ENCODE measurements at places on chromosomes 12 and 14.

- no peak for DNase-seq
Observed at GRCh38 chr12:4974217-4974616, 64.5 kb downstream of the KCNA1 start.

- DNase-seq, result no peak
Observed at GRCh38 chr12:110917467-110917866, 2.9 kb downstream of the MYL2 start.

DNA sequence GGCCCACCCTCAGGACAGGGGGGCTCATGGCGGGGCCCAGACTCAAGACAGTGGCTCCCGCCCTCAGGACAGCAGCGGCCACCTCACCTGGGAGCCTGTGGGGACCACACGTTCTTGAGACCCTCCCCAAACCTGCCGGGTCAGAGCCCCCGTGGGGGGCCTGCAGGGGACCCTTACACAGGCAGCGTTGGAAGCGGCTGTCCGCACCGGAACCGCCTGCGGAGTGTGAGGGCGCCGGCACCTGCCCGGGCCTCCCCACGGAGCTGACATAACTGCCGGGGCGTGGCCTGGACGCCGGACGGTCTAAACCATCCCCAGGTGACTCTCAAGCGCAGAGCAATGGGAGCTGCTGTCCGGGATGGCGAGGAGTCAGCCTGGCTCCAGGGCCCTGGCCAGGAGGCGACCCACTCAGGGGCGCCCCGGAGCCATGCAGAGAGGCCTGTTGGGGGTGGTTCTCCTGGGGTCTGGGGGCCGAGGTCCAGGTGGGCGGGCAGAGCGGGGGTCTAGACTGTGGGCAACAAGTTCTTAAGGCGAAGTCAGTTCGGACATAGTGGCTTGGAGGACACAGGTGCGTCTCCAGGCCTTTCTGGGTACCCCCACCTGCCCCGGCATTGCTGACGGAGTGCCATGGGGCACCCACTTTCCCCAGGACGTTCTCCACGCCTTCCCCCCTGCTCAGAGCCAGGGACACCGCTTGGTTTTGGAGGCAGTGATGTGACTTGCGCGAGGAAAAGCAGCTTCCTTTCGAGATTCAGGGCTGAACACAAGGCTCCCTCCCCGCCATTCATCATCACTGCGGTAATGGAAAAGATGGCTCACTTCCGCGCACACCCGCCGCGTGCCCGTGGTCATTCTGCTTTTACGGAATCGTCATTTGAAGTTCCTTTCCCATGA, 23.2 kb downstream of the GALNT9 start:
- no peak for DNase-seq

- no peak for DNase-seq
Observed at GRCh38 chr14:28678887-28679286, 87.7 kb upstream of the FOXG1 start.

- no peak for DNase-seq
Observed at GRCh38 chr14:36600431-36600830, 18.0 kb upstream of the NKX2-8 start.

GRCh38 chr12:122862872-122863701, 27.8 kb downstream of the HIP1R start:
- peak; percentile 82 for DNase-seq

- DNase-seq, result no peak
Observed at GRCh38 chr12:109443794-109444193, 33.3 kb downstream of the KCTD10 start.

DNA sequence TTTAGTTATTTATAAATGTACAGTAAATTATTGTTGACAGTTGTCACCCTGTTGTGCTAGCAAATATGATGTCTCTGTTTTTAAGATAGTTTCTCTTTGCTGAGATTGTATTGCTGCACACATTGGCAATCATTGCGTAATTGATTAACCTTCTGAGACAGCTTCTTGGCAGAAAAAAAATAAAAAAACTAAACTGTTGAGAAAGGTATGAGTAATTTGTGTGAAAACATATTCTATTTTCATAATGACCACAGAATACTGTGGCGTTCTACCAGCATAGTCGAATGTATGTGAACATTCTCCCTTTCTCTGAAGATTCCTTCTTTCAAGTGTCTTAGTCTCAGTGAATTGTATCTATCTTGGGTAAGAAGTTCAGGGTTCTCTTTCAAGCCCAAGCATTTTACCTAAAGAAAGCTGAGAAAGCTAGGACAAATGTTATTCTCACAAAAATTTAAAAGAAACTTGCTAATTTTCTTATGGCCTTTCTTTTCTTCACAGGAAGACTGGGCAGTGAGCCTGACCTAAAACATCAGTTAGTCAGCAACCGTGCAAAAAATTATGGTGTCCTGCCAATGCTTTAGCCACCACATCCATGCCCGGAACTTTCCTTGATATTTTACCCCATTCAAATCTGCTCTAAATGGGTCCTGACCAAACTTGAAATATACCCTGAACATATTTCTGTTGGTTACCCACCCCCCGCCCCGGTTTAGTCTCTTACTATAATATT, 69.0 kb upstream of the REP15 start:
- no peak for DNase-seq

DNA sequence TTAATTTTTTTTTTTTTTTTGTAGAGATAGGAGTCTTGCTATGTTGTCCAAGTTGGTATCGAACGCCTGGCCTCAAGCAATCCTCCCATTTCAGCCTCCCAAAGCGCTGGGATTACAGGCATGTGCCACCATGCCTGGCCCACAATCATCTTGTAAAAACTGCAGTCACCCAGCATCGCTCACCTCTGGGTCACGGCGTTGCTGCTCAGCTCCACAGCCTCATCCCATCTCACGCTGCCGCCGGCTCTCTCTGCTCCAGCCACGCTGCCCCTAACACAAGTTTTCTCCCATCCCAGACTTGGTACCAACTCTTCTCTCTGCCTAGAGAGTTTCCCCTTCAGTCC, 69.2 kb downstream of the MAP1LC3B2 start:
- no peak for DNase-seq

DNA sequence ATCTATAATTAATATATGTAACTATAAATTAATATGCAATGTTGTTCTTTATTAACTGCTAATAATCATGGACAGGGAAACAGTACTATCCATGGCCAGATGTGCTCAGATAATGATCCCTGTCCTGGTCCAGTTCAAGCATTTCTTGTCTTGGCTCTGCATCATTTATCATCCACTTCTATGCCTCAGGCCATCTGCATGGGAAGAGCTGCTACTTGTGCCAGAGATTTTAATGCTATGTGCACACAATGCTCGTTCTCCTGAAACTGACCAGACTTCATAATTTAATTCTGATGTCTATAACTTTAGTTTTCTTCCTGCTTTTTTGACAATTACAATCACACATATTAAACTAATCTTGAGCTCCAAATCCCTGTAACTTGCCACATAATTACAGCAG, 11.2 kb upstream of the TMX1 start:
- no peak for DNase-seq

- no peak for DNase-seq
Observed at GRCh38 chr14:99072433-99072832, 199.6 kb downstream of the BCL11B start.

GRCh38 chr12:117038023-117038680, 61.1 kb downstream of the TESC start:
- no peak for DNase-seq

- DNase-seq, result no peak
Observed at GRCh38 chr12:48750215-48750614, 33.7 kb upstream of the CCNT1 start.

- DNase-seq, result no peak
Observed at GRCh38 chr14:87271331-87271730, 721.7 kb downstream of the GALC start.

- DNase-seq, result no peak
Observed at GRCh38 chr12:5051913-5052312, 8.2 kb downstream of the KCNA5 start.

DNA sequence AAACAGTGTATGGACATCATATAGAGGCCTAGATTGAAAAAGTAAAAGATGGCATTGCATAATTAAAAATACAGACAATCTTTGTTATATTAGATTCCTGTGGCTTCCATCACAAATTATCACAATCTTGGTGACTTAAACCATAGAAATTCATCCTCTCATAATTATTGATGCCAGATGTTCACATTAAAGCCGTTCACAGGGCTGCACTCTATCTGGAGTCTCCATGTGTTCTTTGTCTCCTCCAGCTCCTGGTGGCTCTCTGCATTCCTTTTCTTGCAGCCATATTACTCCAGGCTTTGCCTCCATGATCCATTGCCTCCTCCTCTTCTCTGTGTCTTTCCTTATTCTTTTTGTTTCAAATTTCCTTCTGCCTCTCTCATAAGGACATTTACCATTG, 875.7 kb upstream of the USP15 start:
- DNase-seq, result no peak

DNA sequence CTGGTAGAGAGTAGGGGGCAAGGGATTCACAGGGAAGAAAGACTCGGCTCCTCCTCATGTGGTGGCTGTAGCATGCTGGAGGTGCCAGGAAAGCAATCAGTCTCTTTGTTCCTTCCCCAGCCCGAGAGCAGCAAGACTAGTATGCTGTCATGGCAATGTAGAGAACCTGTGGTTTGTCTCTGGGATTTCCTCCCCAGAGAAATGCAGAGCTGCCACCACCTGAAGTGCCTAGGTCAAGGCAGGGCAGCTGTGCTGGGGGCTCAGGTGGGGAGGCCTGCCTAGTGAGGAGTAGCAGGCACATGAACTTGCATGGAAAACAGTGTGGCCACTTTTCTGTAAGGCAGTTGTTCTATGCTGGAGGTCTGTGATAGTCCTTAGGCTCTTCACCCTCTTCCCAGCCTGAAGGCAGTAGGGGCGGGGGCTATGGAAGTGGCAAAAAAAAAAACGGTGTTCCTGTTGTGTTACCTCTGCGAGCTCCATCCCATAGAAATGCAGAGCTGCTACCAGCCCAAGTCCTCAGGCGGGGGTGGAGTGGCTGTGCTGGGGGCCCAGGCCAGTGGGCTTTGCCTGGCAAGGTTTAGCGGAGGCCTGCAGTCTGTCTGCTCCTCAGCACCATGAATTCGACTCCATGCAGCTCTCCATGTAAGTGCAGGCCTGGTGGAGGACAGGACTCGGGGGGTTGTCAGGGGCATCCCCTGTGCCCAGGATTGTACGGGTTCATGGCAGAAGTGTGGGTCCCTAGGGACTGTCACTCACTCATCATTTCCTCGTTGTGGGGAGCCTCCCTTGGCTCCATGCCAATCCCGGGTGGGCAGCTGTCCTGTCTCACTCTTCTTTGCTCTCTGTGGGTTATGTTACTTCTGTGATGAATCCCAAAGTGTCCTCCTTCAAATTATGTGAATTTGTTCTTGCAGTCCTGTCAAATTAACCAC, 4.1 kb upstream of the CLEC4D start:
- peak; percentile 81 for DNase-seq

GRCh38 chr12:130711756-130712155, 4.3 kb downstream of the RIMBP2 start:
- no peak for DNase-seq

GRCh38 chr12:13707829-13708228, 273.6 kb downstream of the GRIN2B start:
- no peak for DNase-seq

GRCh38 chr12:1528791-1529190, 65.6 kb downstream of the FBXL14 start:
- no peak for DNase-seq

GRCh38 chr14:81285245-81285644, 64.5 kb upstream of the GTF2A1 start:
- DNase-seq, result no peak

DNA sequence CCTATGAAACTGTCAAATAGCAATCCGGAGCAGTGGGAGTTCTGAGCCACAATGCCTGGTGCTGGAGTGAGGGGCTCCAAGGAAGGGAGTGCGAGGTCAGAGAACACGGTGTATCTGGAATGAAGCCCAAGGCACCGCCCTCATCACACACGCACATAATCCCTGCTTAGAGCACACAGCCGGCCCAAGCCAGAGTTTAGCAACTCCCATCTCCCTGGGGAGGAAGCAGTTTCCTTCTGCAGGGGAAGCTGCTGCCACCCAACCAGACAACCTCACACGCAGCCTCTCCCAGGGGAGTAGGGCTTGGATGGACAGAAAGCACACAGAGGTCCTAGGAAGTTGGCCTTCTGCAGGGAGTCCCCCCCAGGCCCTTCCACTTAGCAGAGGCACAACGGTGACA, 31.3 kb downstream of the ACTN1 start:
- peak; percentile 74 for DNase-seq

- DNase-seq, result peak; percentile 18
Observed at GRCh38 chr14:45201905-45202304, 51.1 kb downstream of the MIS18BP1 start.

DNA sequence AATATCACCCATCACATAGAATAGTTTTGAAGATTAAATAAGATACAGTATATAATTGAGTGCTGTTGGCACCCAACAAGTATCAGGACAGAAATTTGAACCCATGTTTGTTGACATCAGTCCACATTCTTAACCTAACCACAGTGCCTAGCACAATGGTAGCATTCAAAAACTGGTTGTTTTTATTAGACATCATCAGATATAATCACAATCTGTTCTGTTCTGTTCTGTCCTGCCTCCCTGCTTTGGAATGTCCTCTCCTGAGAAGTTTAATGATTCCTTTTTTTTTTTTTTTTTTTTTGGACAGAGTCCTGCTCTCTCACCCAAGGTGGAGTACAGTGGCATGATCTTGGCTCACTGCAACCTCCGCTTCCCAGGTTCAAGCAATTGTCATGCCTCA, 476.6 kb downstream of the RMST start:
- DNase-seq, result no peak

- DNase-seq, result no peak
Observed at GRCh38 chr12:80676856-80677255, 30.6 kb upstream of the MYF6 start.

DNA sequence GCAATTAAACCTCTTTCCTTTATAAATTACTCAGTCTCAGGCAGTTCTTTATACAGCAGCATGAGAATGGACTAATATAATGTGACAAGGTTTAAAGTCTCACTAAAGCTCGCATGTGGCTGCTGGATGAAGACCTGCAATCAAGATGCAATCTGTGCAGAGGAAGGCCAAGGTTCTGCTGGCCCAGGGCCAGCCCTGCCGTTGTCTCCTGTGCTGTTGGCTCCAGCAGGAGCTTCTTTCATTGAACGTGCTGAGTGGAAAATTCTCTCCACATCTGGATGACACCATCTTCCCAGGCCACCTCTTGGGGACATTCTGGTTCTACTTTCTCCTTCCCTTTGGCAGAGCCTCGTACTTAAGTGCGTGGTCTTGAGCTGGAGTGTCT, 742.2 kb downstream of the VRK1 start:
- DNase-seq, result no peak

DNA sequence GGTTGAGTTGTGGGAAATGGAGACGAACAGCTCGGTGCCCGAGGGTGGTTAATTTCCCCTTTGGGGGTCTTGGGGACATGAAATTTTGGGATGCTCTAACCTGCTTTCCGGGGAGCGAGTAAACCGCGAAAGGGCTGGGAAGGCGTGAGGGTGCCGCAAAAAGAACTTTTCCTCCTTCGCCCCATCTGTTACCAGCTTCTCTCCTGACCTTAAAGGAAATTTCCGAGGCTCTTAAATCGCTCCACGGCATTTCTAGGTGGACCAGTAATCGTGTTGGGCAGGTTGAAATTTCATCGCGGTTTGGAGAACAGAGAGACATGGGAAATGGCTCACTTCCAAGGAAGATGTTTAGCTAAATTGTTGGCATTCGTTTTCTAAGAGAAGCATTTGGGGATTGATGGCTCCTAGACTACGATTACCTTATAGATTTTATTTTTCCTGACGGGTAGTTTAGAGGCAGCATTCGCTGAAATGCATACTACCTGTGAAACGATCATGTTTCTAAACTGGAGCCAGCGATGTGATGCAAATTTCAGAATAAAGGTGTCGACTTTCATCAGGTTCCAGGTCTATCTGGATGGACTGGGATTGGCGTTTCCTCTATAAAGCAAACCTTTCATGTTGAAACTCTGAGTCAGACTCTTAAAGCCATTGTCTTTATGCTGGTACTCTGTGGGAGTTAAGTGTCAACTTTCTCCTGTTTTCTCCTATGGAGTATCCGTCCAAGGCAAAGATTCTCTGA, 414.5 kb downstream of the PCNX1 start:
- peak; percentile 39 for DNase-seq

- DNase-seq, result no peak
Observed at GRCh38 chr14:61151251-61151650, 129.9 kb downstream of the TMEM30B start.
